ENCODE measurements at places on chromosomes 2 and 18. TPM values are rescaled to one million over a fixed set of nuclear protein-coding genes. Genes with fewer than 3 reads are reported as not detected.

KCNG3 gene
- not detected for total RNA-seq

ABCG8 gene
- total RNA-seq = not detected

TAF1B gene
- total RNA-seq = 41.1 TPM

UGT1A3 gene
- not detected for total RNA-seq

RPE gene
- 61.9 TPM for total RNA-seq

HES6 gene
- 4.8 TPM for total RNA-seq

LRRC30 gene
- total RNA-seq = not detected

GRB14 gene
- total RNA-seq = not detected

NT5DC4 gene
- not detected for total RNA-seq

MAL gene
- total RNA-seq = 47.2 TPM

NCK2 gene
- 75.4 TPM for total RNA-seq

ALK gene
- not detected for total RNA-seq

UCN gene
- 2.4 TPM for total RNA-seq

COL4A3 gene
- 0.42 TPM for total RNA-seq

CREG2 gene
- not detected for total RNA-seq
